ENCODE measurements at places on chromosomes 3 and 15.

GRCh38 chr3:36097209-36097608 lies 283.1 kb upstream of the STAC start:
- DNase-seq: no peak

DNA sequence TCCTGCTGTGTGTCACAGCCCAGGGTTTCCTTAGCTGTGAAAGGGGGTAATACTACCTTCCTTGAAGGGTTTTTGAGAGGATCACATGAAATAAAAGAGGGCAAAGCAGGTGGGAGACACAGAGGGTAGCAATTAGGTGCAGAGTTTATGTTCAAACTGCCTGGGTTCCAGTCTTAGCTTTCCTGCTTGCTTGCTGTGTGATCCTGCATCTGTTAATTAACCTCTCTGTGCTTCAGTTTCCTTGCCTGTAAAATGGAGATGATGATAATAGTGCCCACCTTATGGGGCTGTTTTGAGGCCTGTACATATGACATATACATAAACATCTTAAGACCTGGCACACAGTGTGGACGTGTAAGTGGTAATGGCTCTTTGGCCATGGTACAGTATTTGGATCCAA lies 35.0 kb downstream of the SPSB4 start:
- DNase-seq: no peak

- no peak for DNase-seq
These were observed 835 bp downstream of the ARIH2 start for GRCh38 chr3:48919215-48920138.

DNA sequence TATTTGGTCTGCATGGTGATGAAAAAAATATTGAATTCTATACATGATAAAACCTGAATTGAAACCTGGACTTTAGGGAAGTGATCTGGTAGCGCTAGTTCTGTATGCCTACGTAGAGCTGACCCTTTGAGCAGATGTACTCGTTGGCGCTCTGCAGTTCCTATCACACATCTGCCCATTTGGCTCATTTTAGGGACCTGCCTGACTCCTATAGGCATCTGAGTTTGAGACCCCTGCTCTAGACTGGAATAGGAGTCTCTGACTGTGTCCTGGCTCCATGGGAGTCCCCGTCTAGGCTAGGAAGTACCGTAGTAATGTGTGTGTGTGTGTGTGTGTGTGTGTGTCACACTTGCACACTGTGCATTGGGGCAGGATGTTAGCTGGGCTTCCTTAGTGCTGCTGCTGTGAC lies 21.2 kb downstream of the STARD5 start:
- no peak for DNase-seq

Measured in stimulated activated CD4-positive, alpha-beta T cell treated with anti-CD3 and anti-CD28 coated beads, Interleukin-15, amount 100 ng/mL, for 1 hour (primary cell).